ENCODE measurements at places on chromosomes 5 and 9.
A peak's percentile ranks its signal among the peaks of the same experiment; 100 is the strongest.

DNA sequence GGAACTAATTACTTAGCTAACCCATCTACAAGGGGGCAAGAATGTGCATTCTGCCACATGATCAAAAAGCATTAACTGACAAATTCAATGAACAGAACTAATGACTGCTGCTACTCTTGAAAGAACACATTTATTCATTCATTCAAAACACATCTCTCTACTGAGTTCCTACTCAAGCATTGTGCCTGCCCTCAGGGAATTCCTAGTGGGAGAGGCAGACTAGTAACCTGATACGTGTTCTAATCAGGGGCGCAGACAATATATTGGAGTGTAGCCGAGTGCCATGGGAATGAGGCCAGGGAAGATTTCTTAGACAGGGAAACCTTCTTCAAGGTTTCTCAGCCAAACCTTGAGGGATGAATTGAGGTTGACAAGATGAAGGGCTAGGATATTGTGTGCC is 56.7 kb upstream of the PAPPA start:
- no peak for DNase-seq

DNA sequence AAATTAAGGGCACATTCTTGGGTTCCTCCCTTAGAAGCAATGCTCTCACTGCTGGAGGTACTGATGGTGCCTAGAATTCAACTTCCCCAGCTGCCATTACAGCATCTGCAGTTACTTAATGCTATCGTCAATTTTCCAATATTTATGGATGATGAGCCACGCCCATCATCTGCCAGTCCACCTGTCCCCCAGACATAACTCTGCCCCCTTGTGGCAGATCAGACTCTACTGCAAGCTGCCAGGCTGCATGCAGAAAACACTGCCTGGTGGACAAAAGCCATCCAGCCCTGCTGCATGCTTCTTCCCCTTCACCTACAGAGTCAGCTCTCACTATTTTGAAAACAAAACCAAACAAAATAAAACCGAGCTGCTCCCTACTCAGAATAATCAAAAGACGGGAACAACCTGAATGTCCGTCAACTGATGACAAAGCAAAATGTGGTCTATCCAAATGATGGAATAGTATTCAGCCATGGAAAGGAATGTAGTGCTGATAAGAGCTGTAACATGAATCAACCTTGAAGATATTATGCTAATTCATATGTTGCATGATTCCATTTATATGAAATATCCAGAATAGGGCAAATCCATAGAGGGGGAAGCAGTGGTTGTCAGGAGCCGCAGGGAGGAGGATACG is 66.4 kb downstream of the RETREG1 start:
- DNase-seq, result peak; percentile 79

DNA sequence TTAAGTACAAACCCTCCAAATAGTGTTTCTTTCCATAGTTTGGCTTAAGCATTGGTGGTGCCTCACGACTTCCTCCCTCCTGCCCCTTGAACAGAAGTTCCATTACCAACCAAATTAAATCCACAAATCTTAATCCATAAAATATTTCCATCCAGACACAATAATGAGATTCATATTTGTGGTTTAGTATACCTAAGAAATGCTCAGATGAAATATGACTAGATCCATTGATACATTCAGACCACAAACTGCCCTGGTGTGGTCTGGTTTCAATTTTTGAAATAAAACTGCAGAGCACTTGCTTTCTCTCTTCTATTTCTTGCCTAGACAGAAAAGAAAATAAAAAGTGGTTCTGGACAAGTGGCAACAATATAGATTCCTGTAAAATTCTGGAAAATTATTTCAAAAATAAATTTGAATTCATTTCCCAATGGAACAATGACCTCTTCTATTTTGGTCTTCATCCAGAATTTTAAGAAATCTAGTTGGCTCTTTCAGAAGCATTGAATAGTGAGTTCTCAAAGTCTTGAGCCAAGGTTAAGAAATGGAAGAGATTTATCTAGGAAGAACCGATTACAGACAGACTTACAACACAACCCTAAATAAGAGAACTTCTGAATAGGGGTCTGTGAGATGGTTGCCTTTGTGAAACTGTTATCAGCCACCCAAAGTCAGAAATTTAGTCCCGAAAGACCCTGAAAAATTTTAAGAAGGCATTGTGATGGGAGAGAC is 14.0 kb downstream of the TNC start:
- no peak for DNase-seq

DNA sequence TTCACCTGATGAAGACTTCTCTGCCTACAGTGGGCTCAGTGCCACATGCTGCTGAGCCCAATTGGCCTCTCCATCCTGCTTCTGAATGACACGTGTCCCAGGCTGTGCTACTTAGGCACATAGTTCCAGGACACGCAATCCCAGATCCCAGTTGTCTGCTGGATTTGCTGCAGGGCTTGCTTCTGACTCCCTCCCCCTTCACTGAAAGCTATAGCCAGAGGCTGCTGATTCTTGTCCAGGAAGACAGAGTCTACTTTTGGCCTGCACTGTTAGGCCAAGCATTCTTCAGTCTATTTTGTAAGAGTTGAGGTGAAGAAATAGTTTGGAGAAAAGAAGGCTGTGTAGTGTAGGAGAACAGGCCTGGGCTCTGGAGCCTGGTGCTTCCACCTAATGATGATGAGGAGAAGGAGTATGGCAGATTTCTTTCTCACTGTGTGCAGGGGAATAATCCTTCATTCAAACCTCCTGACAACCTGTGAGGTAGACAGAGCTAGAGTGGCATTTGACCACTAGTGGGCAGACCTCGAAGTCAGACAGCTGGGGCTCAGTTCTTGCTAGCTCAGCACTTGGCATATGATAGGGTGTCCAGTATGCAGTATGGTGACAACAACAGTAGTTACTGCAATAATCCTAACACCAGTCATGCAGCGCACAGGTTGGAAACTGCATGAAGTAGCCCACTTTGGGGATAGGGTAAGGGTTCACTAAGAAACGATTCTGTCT is 19.5 kb upstream of the ASPN start:
- DNase-seq, result peak; percentile 58

DNA sequence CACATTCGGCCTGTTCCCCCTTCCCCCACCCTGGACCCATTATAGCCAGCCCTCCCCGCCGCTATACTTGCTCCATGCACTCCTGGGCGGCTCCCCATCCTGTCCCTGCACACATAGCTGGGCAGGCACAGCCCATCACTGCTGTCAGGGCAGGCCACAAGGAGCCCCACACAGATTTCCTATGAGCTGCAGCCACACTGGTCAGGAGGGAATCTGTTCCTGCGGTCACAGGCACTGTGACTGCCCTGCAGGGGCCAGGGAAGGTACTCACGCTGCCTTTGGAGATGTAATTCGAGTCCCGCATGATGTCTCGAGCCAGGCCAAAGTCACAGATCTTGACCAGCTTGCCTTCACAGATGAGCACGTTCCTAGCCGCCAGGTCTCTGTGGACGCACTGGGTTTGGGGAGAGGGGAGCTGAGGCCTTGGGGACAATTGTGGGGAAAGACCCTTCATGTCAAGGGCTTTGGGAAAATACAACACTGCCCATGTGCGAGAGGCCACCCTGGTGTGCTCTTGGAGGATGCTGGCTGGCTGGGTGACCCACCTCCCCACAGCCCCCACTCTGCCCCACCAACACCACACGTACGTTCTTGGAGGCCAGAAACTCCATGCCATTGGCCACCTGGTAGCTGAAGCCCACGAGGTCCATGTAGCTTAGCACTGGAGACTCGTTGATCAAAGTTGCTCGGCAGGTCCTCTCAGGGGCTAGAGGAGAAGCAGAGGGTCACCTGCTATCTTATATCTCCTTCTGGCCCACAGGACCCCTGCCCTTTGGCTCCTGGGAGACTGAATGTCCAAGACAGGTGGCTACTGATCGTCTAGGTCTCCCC is 34.5 kb upstream of the CSF1R start:
- no peak for DNase-seq

- no peak for DNase-seq
Observed at GRCh38 chr9:113633782-113634595, 170.5 kb downstream of the RGS3 start.

- DNase-seq, result no peak
Observed at GRCh38 chr5:151030379-151030778, 10.0 kb downstream of the GPX3 start.
